Stimulated activated CD8-positive, alpha-beta memory T cell treated with anti-CD3 and anti-CD28 coated beads, Interleukin-4, amount 100 ng/mL, for 1 hour (primary cell): ENCODE measurements at places on chromosomes 5 and 9.

- no peak for DNase-seq
Observed at GRCh38 chr9:9963841-9964240, 649.0 kb downstream of the PTPRD start.

GRCh38 chr9:17802249-17802857 is 223.5 kb downstream of the SH3GL2 start:
- no peak for DNase-seq

- no peak for DNase-seq
Observed at GRCh38 chr5:168446983-168447619, 39.2 kb upstream of the RARS1 start.

DNA sequence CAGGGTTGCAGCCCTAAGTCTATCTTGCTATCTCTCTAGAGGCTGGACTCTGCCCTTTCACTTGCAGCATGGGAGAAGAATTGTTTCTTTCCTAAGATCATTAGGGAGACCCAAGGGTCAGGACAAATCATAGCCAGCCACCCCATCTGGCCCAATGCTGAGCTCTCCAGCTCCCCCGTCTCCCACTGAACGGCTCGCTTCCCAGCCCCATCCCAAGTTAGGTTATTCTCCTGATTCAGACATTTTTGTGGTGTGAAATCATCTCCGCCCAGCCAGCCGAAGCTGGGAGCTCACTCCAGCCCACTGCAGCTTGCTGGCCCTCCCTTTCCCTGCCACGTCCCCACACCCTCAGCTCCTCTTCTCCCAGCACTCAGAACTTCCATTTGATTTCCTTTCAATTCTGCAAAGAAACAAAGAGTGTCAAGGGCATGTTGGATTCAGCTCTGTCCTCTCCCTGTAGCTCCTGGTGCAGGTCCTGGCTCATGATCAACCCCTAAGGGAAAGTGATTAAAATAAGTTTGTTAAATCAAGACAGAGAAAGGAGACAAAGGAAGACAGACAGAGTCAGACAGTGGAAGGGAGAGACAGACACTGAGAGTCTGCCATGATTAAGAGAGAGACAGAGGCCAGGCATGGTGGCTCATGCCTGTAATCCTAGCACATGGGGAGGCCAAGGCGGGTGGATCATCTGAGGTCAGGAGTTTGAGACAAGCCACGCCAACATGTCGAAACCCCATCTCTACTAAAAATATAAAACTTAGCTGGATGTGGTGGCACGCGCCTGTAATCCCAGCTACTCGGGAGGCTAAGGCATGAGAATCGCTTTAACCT is 12.6 kb upstream of the SPARC start:
- no peak for DNase-seq

GRCh38 chr5:169067751-169068173 is 233.2 kb downstream of the SLIT3 start:
- no peak for DNase-seq

- DNase-seq: no peak
Observed at GRCh38 chr9:83238871-83239640, 176.1 kb upstream of the RASEF start.

GRCh38 chr5:174384509-174384947 is 339.0 kb downstream of the NSG2 start:
- DNase-seq: no peak

DNA sequence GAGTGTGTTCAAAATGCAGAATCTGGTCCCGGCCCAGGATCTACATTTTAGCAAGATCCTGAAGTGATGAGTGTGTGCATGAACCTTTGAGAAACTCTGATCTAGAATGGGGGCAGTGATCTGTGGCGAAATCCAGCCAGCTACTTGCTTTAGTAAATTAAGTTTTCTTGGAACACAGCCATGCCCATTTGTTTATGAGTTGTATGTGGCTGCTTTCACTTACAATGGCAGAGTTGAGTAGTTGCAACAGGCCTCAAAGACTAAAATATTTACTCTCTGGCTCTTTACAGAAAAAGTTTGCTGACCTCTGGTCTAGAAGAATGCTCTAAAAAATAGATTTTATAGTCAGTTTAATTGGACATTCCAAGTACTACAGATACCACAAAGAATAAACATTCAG is 588.3 kb downstream of the BNC2 start:
- DNase-seq: no peak

- no peak for DNase-seq
Observed at GRCh38 chr9:84620338-84620737, 49.2 kb upstream of the NTRK2 start.
